ENCODE measurements at places on chromosomes 5 and 9.

DNA sequence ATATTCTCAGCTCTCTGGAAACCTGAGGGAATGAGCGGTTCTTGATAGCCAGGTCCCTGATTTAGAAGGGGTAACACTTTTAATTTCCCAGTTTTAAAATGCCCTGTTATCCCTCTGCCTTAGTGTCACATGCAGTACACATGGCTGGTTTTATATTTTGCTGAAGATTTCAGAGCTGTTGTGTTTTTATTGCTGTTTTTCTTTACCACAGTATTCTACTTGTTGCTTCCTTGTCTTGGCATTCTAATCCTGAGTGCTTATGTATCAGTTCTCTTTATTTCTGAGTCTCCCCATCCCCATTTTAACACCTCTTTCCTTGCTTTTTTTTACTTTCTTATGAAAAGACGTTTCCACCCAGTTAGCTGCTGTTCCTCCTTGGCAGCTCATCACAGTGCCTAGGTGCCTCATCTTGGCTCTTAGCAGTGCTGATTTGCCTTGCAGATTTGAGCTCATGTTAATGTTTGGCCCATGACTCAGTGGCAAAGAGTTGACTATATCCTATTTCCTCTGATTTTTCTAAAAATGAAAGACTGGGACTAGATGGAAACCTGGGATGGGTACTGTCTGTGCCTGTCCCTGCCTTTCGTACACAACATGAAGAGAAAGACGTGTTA, 3.7 kb downstream of the MTRR start:
- no peak for DNase-seq

DNA sequence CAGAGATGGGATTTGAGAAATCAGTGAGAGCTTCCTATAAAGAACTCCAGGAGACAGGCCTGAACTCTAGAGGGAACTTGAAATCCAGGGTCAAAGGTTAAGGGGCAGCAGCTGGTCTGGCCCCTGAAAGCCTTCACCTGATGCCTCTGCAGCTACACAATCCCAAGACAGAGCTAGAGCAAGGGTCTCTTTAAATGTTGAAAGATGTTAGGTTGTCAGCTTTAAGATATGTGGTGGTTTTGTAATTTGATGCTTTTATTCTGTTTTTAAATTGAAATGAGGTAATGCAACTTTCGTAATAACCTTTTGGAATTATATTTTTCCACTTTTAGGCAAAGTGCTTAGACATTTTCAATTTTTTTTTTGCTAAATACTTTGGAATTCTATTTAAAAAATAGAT, 2.4 kb downstream of the SOWAHA start:
- DNase-seq, result no peak

- no peak for DNase-seq
Observed at GRCh38 chr9:122860319-122861142, 32.1 kb upstream of the PDCL start.

GRCh38 chr9:36337865-36338264, 62.2 kb downstream of the RNF38 start:
- DNase-seq, result no peak

Measured in GM10248 (cell line).